ENCODE measurements at places on chromosomes 1 and 21.

DNA sequence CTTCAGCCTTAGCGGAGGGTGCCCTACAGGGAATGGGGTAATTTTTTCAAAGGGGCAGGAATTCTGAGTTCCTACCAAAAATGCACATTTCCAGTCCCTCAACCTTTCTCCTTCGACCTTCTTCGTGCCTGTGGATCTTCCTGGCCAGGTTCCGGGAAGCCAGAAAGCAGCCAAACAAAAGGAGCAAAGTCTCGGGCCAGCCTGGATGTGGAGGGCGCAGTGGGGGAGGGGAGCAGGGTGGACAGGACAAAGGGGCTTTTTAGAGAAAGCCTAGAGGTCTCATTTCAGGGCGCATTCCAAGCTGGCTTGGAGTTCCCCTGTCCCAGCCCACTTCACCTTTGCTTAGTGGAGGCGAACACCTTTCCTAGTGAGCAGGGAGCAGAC, 2.9 kb upstream of the INAVA start:
- no peak for DNase-seq

GRCh38 chr1:228109962-228110488, 926 bp upstream of the MRPL55 start:
- DNase-seq = no peak

DNA sequence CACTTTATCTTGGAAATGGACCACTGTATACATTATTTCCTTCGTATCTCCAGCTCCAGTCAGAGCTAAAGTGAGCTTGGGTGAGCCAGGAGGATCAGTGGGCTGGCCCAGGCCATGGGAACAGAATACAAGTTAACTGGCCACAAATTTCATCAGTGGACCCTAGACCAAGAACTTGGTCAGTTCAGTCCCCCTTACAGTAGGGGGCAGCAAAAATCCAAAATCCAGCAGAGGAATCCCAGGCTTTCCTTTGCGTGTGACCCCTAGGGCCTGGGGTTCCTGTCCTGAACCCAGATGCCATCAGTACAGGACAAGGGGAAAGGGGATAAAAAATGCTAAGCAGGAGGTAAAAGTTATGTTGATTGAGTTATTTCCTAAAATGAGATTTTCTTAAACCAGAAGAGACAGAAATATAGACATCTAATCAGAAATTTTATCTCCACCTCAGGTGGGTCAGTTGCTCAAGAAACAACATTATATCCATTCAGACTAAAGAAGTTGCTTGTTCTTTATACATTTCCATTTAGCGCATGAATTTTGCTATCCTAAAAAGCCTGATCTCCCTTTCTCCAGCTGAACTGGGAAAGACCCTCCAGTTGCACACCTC, 24.1 kb upstream of the LCE5A start:
- DNase-seq = no peak

DNA sequence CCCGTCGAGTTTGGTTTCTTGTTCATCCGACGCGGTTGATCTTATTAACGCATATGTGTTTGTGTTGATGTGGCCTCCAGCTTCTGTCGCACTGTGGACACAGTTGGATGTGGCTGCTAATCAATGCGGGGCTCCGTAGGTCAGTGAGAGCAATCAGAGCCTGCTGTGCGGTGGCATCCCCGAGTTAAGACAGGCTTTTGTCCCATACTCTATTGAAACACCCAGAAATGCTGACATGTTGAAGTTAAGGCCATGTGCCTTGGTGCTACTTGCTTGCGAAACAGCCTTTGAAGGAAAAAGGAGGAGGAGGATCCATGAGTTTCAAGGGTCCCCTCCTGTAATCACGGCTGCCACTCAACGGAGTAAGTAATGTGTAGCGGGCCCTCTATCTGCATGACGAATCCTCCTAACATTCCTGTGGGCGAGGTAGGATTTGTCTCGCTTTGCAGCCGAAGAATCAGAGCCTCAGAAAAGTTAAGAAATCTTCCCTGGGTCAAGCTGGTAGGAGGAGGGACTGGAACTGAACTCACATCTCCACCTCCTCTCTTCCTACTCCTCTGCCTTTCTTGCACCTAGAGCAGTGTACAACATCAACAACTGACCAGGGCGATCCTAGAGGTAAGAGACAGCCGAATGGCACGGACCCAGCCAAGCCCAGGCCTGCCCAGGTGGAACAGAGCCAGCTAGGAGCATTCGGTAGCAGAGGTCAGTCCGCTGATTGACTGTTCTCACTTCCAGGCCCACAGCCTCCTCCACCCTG, 19.5 kb downstream of the PDE9A start:
- no peak for DNase-seq

DNA sequence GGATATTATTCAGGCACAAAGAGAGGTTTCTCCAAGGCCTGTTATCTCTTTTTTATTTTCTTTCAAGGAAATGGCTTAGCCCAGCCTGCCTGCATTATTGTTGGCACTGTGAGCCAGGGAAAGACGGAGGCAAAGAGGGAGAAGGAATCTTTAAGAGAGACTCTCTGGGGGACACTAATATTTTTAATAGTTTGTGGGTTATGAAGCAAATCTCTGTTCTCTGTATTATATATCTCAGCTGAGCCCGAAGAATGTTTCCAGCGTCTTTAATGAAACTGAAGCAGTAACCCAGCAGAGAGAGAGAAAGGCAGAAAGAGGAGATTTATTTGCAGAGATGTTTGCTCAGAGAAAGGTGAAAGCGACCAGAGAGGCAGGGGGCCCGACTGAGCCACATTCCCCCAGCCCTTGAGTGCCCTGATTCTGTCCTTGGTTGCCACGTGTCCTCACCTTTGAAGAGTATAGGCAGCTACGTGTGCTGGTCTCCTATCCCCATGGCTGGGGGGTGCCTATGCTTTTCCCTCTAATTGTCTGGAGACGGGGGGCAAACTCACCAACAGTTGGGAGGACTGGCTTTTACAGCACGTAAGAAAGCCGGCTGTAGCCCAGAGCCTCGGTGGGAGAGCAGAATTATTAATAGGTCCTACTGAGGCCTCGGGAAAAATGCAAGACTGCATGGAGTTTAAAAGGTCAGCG, 166.4 kb downstream of the TRABD2B start:
- DNase-seq = no peak

GRCh38 chr1:247047260-247047659, 31.4 kb downstream of the ZNF670 start:
- DNase-seq = no peak

DNA sequence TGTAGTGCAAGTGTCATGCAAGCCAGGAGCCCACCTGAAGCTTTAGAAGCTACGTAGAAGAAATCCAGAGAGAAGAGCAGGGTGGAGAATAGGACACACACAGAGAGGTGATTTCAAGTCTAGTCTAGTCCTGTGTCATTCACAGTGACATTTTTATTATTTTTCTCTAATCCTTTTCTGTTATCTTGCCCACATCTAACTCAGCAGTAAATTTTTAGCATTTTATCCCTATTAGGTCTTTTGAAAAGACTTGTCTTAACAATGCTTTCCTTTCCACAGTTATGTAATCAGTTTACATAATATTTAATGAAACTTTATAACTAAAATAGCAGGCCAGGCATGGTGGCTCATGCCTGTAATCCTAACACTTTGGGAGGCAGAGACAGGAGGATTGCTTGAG, 198.6 kb downstream of the ADGRL2 start:
- DNase-seq = no peak

GRCh38 chr1:205928317-205928716, 14.9 kb downstream of the SLC26A9 start:
- no peak for DNase-seq

GRCh38 chr1:214621236-214621635, 18.2 kb downstream of the CENPF start:
- DNase-seq = no peak

DNA sequence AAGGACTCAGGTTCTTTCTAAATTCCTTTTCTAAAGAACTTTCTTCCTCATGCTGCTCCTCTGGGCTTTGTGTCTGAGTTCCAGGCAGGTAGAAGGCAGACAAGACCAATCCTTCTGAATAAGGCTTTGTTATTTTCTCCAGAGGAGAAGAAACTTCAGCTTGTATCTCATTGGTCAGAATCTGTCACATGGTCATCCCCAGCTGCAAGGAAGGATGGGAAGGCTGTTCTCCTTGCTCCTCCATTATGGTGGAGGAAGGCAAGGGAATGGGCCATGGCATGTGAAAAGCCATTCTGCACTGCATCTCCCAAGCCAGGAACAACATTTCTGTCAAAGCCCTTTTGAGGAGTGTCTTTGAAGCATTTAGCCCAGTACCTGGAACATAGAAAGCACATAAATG, 50.6 kb upstream of the NTPCR start:
- DNase-seq = no peak

All from activated effector memory CD4-positive, alpha-beta T cell treated with anti-CD3 and anti-CD28 coated beads, Interleukin-2, amount 50 U/mL, for 16 hours (primary cell).